Activated naive CD4-positive, alpha-beta T cell treated with anti-CD3 and anti-CD28 coated beads, Interleukin-2, amount 10 ng/mL, durations not matched to agents 7 days and 5 days (primary cell): ENCODE measurements at places on chromosomes 5 and 9.

- no peak overlapping the region for H3K27ac ChIP-seq
- no peak for DNase-seq
- no peak overlapping the region for H3K4me3 ChIP-seq
- peaks cover 8% of the 10 kb centered on the region for H3K4me1 ChIP-seq
- no peaks in the 10 kb centered on the region for H3K36me3 ChIP-seq
- H3K27me3 ChIP-seq: peaks cover 3% of the 10 kb centered on the region
Observed at GRCh38 chr5:58496488-58496887, 5.3 kb downstream of the GAPT start.

DNA sequence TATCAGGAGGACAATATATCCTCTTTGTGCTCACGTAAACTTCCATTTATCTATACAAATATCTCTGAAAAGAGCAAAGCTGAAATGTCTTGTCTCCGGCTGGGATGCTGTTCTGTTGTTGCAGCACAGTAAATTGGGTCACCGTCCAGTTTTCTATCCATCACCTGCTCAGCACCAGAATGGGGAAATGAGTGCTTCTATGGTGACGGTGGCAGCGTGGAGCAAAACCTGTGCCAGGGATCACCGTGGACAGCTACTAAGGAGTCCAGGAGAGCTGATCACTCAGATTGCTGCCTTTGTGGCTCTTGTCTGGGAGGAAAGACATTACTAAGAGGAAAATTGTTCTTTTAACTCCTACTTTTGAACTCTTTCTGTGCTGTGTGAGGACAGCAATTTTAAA lies 531.6 kb downstream of the PSAT1 start:
- H3K4me1 ChIP-seq: no peaks in the 10 kb centered on the region
- no peaks in the 10 kb centered on the region for H3K27me3 ChIP-seq

- peaks cover 26% of the 10 kb centered on the region for H3K36me3 ChIP-seq
- peak overlapping the region; percentile 99 for H3K27ac ChIP-seq
- DNase-seq: peak; percentile 71
- no peaks in the 10 kb centered on the region for H3K27me3 ChIP-seq
Observed at GRCh38 chr9:98117984-98118639, 910 bp downstream of the TRIM14 start.

DNA sequence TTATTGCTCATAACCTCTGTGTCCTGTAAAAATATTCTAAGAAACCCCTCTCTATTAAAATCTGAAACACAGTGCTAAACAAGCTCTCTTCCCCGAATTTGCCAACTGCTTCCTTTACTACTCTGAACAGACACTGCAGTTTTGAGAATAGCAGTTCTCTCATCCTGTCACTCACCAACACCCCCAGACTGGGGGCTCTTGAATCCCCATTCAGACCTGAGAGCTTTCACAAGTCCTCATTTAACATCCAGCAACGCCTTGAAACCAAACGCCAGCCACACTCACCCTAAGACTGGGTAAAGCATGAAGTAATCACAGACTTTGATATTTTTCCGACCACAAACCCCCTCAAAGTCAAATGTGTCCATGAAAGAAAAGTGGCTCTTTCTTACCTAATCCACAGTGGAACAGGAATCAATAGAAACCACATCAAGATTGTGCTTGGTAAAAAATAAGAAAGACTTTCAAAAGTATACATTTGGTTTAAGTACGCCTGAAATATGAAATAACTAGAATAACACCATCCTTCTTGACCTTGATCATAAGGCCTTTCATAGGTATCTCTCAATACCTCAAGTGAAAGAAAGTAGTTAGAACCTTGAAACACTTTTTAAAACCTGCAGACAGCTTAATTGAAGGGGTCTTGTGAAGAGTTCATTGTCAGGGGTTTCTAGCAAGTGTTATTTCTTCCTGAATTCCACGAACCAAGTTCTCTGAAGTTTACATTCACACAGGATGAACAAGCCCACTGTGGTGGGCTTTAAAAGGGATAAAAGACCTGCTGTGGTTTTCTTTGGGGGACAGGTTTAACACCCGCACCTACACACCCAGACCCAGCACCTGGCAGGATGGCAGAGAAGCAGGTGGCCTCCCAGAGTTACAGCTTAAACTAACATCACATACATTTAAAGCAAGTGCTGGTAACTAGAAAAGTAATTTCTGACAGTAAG lies 412.6 kb downstream of the MLLT3 start:
- peak overlapping the region; percentile 93 for H3K27ac ChIP-seq
- peak; percentile 89 for DNase-seq
- H3K4me1 ChIP-seq: peaks cover 59% of the 10 kb centered on the region
- peak overlapping the region; percentile 28 for H3K4me3 ChIP-seq
- H3K36me3 ChIP-seq: peaks cover 20% of the 10 kb centered on the region

DNA sequence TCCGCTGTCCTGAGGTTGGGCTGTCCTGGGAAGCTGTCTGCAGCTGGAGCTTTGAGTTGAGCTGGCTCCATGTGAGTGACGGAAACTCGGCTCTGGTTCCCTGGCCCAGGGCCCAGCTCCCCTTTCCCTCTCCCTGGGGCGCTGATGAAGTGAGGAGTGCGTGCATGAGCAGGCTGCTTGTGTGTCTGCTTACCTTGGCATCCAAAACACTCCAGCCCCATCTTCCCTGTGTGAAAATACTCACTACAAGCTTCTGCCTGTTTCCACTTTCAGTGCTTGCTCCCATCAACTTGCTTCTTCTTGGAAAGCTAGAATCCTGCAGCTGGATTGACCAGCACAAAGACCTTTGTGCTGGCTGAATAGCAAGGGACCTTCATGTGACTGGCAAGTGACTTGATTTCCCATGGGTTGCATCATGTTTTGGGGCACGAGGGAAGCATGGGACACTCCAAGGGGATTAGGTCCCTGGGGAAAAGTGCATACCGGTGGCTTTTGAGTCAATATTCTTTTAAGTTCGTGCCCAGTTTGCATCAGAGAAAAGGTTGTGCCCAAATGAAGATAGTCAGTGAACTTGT lies 198.1 kb downstream of the GADD45G start:
- no peaks in the 10 kb centered on the region for H3K36me3 ChIP-seq
- no peak for DNase-seq
- peaks cover 56% of the 10 kb centered on the region for H3K27me3 ChIP-seq
- no peak overlapping the region for H3K27ac ChIP-seq
- H3K4me1 ChIP-seq: no peaks in the 10 kb centered on the region

- H3K4me1 ChIP-seq: no peaks in the 10 kb centered on the region
- no peak overlapping the region for H3K4me3 ChIP-seq
- DNase-seq: no peak
- H3K27ac ChIP-seq: no peak overlapping the region
- no peaks in the 10 kb centered on the region for H3K36me3 ChIP-seq
Observed at GRCh38 chr9:87873607-87874303, 8.9 kb upstream of the SPATA31E1 start.

DNA sequence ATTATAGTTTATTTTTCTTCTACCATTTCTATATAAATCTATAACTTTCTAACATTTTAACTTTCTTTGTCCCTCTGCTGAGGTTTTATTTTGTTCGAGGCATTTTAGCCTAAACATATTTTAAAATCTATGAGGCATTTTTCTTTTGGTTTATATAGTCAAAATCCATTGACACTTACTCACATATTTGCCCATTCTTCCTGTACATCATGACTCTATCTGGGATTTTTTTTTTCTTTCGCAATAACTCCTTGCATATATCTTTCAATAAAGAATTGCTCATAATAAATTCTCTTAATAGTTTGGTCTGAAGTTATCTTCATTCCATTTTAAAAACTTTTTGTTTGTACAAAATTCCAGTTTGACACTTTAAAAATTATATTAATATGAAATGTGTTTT lies 632.3 kb downstream of the TLE4 start:
- H3K27ac ChIP-seq: no peak overlapping the region
- DNase-seq: no peak
- no peaks in the 10 kb centered on the region for H3K4me1 ChIP-seq
- H3K36me3 ChIP-seq: no peaks in the 10 kb centered on the region

- no peaks in the 10 kb centered on the region for H3K27me3 ChIP-seq
- DNase-seq: no peak
- H3K36me3 ChIP-seq: peaks cover 34% of the 10 kb centered on the region
- peaks cover 83% of the 10 kb centered on the region for H3K4me1 ChIP-seq
- peak overlapping the region; percentile 99 for H3K27ac ChIP-seq
Observed at GRCh38 chr9:131258186-131258585, 18.1 kb downstream of the FAM78A start.

DNA sequence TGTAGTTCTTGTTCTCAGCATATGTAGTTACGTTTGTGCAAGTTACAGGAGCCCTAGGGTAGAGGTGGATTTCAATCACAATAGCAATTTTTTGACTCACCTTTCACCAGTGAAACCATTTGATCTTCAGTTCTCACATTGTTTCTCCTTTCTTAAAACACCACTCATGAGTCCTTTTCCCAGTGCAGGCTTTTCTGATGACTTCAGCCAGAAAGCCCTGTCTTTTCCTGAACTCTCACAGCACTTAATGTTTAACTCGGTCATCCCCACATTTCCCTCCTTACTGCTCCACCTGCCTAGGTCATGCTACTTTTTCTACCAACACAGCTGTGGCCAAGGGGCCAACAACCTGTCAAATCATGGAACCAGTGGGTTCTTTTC lies 37.9 kb downstream of the ARHGEF28 start:
- peaks cover 22% of the 10 kb centered on the region for H3K27me3 ChIP-seq
- H3K4me3 ChIP-seq: no peak overlapping the region
- DNase-seq: no peak
- no peaks in the 10 kb centered on the region for H3K4me1 ChIP-seq
- no peaks in the 10 kb centered on the region for H3K36me3 ChIP-seq

GRCh38 chr9:37229882-37230482 lies 109.6 kb downstream of the ZCCHC7 start:
- no peak for DNase-seq
- H3K36me3 ChIP-seq: peaks cover 8% of the 10 kb centered on the region
- H3K27ac ChIP-seq: no peak overlapping the region

- H3K36me3 ChIP-seq: no peaks in the 10 kb centered on the region
- no peaks in the 10 kb centered on the region for H3K27me3 ChIP-seq
Observed at GRCh38 chr5:98364549-98364948, 408.9 kb upstream of the RGMB start.

GRCh38 chr5:59837071-59837470 lies 56.5 kb downstream of the PDE4D start:
- no peaks in the 10 kb centered on the region for H3K4me1 ChIP-seq
- no peaks in the 10 kb centered on the region for H3K36me3 ChIP-seq
- H3K27ac ChIP-seq: no peak overlapping the region
- no peak for DNase-seq

- no peak overlapping the region for H3K4me3 ChIP-seq
- peaks cover 4% of the 10 kb centered on the region for H3K27me3 ChIP-seq
- peaks cover 36% of the 10 kb centered on the region for H3K4me1 ChIP-seq
- peaks cover 2% of the 10 kb centered on the region for H3K36me3 ChIP-seq
- DNase-seq: no peak
Observed at GRCh38 chr5:126975796-126976195, 54.6 kb downstream of the MARCHF3 start.

DNA sequence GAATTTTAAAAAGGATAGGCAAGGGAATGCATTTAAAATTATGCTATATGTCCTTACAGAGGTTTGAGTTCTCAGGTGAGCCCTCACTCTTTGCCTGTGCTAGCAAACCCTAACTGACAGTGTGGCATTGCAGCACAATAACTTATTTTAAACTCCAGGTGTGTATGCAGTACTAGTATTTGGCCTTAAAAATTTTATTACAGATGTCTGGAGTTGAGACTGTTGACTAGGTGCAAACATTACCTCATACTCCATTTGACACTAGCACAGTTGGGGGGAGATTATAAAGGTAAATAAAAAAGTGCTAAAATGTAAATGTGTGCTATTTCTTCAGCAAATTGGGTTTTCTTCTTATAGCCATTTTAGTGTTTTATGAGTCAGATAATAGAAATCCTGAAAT lies 407.7 kb downstream of the SH3GL2 start:
- H3K27me3 ChIP-seq: no peaks in the 10 kb centered on the region
- no peaks in the 10 kb centered on the region for H3K36me3 ChIP-seq
- H3K4me1 ChIP-seq: no peaks in the 10 kb centered on the region
- no peak for DNase-seq
- H3K27ac ChIP-seq: no peak overlapping the region
